ENCODE measurements at places on chromosomes 16 and 17.

DNA sequence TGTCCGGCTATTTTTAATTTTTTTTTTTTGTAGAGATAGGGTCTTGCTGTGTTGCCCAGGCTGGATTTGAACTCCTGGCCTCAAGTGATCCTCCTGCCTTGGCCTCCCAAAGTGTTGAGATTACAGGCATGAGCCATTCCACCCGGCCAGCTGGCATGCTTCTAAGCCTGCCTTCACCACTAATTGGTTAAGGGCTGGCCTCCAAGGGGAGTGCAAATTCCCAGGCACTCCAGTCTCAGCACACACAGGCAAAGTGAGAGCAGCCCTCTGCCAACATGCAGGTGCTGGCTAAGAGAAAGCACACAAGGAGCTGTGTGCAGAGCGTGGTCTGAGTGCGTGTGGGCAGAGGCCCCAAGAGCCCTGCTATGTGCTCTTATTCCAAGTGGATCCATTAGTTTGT lies 149.8 kb upstream of the HS3ST2 start:
- no peak for DNase-seq

DNA sequence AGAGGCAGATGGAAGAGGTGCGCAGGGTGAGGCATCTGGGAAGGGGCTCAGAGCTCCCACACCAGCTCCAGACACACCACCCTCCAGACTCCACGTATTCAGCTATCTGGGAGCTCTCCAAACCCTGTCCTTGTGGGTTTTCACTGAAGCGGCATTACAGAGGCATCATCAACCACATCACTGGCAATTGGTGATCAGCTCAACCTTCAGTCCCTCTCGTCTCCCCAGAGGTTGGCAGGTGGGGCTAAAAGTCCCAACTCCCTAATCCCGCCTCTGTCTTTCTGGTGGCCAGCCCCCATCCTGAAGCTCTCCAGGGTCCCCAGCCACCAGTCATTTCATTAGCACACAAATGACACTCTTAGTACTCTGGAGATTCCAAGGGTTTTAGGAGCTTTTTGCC lies 123.9 kb downstream of the KCNJ12 start:
- no peak for DNase-seq

DNA sequence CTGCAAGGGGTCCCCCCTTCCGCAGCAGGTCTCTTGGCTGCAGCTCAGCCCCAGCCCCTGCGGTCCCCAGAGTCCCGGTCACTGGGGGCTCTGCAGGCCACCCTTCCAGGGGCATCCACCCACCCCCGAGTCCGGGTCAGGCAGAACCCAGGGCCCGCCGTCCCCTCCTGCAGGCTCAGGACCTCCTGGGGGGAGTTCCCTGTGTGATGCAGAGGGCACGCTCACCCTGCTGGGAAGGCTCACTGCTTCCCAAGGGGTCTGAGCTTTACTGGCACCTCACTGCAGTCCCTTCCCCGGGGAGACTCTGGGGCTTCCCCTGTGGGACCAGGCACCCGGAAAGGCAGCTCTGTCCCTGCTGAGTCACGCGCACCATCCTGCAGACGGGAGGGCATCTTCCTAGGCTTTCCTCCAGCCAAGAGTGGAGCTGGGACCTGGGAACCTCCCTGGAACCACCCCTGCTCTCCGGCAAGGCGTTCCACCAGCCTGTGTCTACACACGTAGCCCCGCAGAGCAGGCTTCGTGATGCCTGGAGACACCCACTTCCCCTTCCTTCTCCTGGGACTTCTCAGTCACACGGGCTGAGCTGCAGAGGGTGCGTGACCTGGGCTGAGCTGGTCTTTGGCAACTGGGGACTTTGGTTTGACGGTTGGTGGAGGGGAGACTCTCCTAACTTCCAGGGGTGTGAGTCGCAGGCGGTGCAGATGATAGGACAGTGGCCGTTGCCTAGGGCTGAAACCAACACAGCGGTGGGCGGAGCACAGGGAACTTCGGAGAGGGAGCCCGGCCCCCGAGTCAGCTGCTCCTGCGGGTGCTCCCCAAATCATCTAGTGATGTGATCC lies 23.4 kb downstream of the SLC25A10 start:
- no peak for DNase-seq

DNA sequence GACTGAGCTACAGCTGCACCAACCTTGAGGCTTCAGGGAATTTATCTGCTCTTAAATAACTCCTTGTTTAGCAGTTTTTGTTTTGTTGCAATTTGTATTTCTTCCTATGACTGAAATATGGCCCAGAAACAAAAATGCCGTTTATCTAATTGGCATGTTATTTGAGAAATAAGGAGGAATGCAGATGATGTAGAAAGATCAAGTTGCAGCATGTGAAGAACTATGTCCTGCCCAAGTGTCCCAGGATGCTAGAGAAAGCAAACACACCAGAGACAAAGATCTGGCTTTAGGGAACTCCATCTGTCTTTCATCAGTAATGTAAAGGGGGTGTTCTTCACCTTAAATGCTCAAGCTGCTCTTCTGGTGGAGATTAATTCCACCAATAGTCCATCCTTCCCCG lies 29.7 kb downstream of the USP31 start:
- DNase-seq: no peak

Measured in stimulated activated CD4-positive, alpha-beta T cell treated with anti-CD3 and anti-CD28 coated beads, Interleukin-2, amount 100 ng/mL, for 4 hours (primary cell).